CD4-positive, alpha-beta T cell treated with Interleukin-1 beta for 1 hour (primary cell): ENCODE measurements at places on chromosomes 16 and 17.

DNA sequence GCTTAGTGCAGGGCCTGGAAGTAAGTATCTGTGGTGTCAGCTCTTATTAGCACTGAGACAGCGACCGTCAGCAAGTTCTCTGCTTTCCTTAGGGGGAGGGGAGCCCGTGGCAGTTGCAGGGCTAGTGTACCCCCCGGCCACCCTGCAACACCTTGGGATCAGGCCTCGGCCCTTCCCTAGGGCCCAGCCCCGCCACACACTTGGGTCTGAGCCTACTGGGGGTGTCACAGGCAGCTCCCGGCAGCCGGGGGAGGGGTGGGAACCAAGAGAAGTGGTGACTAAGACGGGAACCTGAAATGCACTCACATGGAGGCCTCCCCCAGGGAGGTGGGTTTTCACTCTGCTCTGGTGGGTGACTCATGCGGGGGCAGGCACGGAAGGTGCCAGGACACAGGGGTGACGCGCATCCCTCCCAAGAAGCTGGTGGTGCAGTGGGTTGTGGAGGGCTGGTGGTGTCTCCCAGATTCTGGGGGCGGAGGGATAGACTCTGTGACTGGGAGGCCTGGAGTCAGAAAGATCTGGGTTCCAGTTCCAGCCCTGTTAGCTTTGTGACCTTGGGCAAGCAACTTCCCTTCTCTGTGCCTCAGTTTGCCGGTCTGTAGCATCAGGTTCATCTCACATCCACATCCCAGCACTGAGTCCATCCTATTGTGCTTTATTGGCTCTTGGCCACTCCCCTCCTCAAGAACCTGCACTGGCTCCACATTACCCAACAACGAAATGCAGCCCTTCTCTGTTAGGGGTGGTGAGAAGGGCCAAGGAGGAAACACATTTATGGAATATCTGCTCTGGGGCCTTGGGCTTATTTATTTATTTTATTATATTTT lies 44.5 kb downstream of the LAT start:
- peak; percentile 30 for DNase-seq

- no peak for DNase-seq
Observed at GRCh38 chr17:57637666-57638010, 107.5 kb downstream of the CCDC182 start.

GRCh38 chr17:17511293-17511741 lies 15.1 kb upstream of the RASD1 start:
- no peak for DNase-seq

GRCh38 chr16:79601931-79602627 lies 1.5 kb upstream of the MAF start:
- peak; percentile 76 for DNase-seq

- no peak for DNase-seq
Observed at GRCh38 chr16:47311738-47312505, 148.9 kb downstream of the ITFG1 start.

DNA sequence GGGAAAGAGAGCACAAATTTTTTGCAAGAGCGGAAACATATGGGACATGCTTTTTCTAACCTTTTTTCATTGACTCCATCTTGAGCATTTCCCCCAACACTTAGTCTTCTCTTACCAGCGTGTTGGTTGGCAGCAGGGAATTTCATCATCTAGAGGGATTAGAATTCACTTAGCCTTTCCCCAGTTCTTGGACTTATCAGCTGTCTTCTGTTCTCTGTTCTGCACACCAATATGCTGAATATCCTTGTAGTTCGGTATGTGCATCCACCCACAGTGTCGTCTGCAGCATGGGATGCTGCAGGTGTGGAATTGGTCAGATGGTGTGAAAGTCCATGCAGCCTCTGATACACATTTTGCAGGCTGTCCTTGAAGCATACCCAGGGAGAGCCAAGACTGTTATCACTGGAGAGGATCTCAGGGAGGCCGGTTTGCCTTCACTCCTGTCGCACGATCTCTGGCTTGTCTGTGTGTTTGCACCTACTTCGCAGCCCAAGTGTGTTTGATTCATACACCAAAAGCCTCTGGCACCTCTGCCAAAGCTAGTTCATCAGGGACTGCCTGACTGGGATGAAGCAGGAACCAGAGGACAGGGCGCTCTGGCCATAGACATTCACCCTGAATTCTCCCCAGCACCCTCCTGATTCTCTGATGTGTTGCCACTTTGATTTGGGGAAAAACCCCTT lies 93.3 kb downstream of the SOCS1 start:
- DNase-seq: no peak

DNA sequence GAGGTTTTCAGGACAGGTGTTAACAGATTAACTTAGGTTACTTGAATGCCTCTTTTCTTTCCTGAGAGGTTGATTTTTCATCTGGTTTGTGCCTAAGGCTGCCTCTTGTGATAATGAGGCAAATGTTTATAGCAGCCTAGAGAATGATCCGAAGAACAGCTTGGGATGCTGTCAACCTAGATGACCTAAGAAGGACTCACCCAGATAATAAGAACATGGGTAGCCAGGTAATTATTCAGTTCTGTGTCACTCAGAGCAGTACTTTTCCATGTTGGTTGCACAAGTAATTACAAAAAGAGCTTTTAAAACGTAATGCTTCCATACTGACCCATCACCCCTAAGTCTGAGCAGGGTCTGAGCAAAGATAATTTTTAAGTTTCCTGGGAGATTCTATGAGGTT lies 60.3 kb downstream of the CHD9 start:
- DNase-seq: no peak

GRCh38 chr17:52134641-52135040 lies 23.9 kb downstream of the CA10 start:
- DNase-seq: no peak

DNA sequence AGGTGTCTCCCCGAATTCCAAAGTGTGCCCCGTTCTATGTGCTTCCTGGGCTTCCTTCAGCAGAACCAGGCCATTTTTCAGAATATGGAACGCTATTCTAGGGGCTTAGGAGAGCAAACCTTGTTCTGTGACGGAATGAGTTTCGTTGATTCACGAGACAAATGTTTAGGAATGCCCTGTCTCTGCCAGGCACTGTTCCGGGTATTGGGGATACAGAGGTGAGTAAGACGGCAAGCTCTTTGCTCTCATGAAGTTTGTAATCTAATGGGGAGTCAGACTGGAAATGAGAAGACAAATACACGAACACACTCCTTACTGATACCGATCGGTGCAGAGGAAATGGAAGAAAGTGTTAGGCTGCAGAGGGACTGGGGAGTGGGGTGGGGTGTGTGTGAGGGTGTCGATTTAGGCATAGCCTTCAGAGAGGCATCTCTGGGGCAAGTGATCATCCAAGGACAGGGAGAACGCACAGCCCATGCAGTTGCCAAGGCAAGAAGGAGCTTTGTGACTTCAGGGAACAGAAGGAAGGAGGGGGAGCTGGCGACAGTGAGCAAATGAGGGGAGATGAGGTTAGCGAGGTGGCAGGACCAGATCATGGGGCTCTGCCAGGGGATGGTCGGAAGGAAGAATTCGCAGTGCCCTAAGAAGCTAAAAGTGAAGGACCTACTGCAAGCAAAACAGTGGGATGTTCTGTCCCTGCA lies 189.6 kb downstream of the MSI2 start:
- DNase-seq: no peak

- DNase-seq: no peak
Observed at GRCh38 chr17:40651939-40652338, 4.3 kb upstream of the SMARCE1 start.

GRCh38 chr17:2745317-2746037 lies 4.0 kb downstream of the CCDC92B start:
- DNase-seq: no peak

DNA sequence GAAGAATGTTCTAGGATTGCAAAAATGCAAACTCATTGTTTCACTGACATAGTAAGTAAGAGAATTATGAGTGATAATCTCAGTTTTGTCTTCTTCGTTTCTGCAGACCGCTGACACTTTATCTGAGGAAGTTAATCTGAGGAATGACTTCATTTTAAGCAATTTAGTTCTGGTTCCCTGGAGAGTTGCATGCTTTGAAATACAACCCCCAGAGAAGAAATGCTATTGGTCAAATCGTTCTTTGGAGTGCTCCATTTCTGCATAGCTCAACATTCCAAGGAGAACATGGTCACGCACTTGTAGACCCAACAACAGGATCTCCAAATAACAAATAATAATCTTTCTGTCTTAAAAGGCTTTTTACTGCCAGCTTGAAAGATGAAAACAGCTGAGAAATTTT lies 427.1 kb downstream of the GRIN2A start:
- no peak for DNase-seq

- DNase-seq: no peak
Observed at GRCh38 chr16:23062524-23062923, 86.7 kb downstream of the USP31 start.

GRCh38 chr17:39183045-39183444 lies 14.4 kb downstream of the CACNB1 start:
- no peak for DNase-seq

- no peak for DNase-seq
Observed at GRCh38 chr16:72149676-72150464, 22.1 kb downstream of the PMFBP1 start.

DNA sequence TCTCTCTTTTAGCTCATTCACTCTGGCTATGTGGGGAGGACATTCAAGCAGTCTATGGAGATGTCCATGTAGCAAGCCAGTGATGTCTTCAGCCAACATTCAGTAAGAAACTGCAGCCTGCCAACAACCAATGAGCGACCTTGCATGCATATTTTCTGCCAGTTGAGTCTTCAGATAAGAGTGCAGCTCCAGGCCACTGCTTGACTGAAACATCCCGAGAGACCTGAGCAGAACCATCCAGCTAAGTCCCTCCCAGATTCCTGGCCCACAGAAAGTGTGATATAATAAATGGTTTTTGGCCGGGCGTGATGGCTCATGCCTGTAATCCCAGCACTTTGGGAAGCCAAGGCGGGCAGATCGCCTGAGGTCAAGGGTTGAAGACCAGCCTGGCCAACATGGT lies 10.5 kb upstream of the C17orf58 start:
- DNase-seq: no peak

GRCh38 chr16:30470170-30470512 lies 2.4 kb upstream of the ITGAL start:
- DNase-seq: no peak

GRCh38 chr17:38874505-38875400 lies 4.9 kb downstream of the LASP1 start:
- no peak for DNase-seq

- peak; percentile 89 for DNase-seq
Observed at GRCh38 chr17:43024407-43025289, at the start of gene RND2. TSS of gene RND2 (plus strand) at chr17:43025231. CDS start at chr17:43025348, 117 bp downstream.

DNA sequence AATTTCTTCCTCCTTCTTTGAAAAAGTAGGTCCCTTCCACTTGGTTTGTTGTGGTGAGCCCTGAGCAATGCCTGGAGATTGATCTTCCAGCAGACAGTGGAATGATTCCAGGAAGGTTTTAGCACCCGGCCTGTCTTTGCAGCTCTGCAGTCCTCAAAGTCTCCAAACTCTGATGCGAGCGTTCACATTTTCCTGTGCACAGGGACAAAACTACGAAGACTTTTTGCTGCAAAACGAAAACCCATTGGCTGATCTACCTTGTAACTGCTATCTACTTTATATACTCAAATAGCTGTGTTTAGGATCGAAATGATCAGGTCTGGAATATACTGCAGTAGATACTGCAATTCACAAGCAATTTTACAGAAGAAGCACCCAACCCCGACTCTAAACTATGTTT lies 21.7 kb downstream of the G6PC1 start:
- no peak for DNase-seq

GRCh38 chr17:37706446-37706845 lies 38.4 kb downstream of the HNF1B start:
- no peak for DNase-seq

DNA sequence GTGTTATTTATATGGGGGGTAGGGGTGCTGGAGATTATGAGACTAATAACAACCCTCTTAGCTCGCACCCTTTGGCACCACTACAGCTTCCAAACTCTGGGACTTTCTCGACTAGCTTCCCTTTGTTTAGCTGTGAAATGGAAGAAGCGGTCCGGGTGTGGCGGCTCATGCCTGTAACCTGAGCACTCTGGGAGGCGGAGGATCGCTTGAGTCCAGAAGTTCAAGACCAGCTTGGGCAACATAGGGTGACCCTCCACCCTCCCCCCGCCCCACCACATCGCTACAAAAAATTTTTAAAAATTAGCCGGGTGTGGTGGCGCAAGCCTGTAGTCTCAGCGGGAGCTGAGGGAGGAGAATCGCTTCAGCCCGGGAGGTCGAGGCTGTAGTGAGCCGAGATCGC lies 814 bp upstream of the CDH3 start:
- no peak for DNase-seq

DNA sequence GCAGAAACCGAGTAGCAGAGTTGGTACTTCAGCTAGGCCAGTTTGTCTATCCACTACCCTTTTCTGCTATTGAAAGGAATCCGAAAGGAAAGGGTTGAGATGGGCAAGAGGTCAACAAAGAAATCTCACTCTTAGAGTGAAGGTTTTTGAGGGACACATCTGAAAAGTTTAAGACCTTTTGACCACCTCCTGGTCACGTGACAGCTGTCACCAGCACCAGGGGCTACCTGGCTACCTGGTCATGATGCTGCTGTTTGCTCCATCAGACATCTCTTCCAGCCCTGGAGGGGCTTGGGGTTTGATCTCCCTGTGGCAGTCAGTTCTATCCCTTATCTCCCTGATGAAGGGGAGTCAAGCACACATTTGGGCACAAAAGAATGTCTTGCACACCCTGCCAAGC lies 7.6 kb downstream of the CCDC182 start:
- no peak for DNase-seq

DNA sequence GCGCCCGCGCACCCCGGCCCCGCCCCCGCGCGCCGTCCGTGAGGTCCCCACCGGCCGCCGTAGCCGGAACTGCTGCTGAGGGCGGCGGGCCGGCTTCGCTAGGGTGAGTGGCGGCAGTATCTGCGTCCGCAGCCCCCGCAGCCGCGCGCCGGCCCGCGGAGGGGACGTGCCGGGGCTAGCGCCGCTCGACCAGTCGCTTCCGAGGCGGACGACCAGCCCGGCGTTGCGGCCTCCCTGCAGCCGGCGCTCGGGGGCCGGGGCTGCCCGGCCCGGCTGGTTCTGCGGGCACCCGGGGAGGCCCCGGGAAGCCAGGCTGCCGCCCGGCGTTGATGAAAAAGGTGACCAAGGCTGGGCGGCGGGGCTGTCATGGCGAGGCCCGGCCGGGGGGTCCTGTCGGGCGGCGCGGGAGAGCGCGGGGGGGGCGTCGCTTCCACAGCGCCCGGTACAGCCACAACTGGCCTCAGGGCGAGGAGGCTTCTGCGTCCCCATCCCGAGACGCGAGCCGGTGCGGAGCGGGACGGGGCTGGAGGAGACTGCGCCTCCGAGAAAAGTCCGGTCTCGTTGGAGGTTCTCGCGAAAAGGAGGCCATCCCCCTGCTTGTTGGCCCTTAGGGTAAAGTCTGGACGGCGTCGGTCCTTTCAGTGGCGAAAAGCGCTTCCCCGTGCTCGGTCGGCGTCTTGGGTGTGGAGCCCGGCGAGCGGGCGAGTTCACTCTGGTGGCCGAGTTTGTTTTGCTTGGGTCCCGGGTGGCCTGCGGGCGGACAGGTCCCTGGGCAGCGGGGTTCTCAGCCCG lies at the start of gene CRAMP1:
Gene CRAMP1, plus strand, starts transcription at position 41 of the 792 bp plus-strand sequence. CDS start 2,280 bp downstream, outside the sequence.
- no peak for DNase-seq

GRCh38 chr17:50152736-50153135 lies 2.3 kb upstream of the PPP1R9B start:
- DNase-seq: no peak
